LoVo (cell line): ENCODE measurements at places on chromosomes 11 and 22.

DNA sequence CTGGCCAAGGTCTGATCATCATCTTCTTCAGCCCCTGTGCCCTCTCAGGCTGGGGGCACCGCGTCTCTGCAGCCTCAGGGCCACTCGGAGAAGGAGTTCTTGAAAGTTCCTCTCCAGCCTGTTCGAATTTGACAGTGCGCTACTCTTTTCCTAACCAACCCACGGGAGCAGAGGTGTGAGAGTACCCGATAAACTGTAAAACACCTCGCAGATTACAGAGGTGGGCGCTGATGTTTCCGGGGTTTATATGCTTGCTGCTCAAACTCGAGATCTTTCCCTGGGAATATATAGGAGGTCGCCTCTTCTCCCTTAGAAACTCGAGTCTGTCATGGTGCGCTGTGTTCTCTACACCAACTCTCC, 515 bp downstream of the CTR9 start:
- peak; percentile 8 for DNase-seq

DNA sequence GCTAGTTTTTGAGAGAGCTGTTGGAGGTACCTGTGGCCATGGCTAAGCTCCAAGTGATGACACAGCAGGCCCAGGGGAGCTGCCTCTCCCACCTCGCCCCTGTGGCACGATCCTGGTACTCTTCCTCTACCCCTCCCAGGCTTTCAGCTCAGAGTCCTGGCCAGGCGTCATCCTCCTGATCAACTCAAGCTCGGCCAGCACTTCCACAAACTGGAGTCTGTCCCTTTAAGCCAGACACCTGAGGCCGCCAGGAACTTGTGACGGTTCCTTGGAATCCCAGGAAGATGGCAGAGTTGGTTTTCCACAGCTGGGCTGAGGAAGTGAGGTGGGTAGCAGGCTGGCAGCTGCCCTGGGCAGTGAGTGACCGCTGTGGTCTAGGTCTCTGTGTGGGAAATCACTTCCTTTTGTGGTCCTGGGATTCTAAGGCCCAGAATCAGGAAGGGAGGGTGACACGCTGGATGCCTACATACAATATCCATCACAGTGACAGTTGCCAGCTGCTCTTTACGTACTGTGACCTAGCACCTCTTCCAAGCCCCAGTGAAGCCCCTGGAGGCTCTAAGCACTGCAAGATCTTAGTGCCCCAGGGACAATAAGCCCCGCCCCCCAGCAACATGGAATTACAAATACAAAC, 3.2 kb upstream of the CST6 start:
- peak; percentile 38 for DNase-seq

- DNase-seq, result no peak
Observed at GRCh38 chr11:113369411-113369810, 18.2 kb upstream of the ANKK1 start.

- no peak for DNase-seq
Observed at GRCh38 chr11:79182794-79183193, 258.0 kb downstream of the TENM4 start.
